Motor neuron (in vitro differentiated cells): ENCODE measurements at places on chromosomes 6 and 20.
A peak's percentile ranks its signal among the peaks of the same experiment; 100 is the strongest.

DNA sequence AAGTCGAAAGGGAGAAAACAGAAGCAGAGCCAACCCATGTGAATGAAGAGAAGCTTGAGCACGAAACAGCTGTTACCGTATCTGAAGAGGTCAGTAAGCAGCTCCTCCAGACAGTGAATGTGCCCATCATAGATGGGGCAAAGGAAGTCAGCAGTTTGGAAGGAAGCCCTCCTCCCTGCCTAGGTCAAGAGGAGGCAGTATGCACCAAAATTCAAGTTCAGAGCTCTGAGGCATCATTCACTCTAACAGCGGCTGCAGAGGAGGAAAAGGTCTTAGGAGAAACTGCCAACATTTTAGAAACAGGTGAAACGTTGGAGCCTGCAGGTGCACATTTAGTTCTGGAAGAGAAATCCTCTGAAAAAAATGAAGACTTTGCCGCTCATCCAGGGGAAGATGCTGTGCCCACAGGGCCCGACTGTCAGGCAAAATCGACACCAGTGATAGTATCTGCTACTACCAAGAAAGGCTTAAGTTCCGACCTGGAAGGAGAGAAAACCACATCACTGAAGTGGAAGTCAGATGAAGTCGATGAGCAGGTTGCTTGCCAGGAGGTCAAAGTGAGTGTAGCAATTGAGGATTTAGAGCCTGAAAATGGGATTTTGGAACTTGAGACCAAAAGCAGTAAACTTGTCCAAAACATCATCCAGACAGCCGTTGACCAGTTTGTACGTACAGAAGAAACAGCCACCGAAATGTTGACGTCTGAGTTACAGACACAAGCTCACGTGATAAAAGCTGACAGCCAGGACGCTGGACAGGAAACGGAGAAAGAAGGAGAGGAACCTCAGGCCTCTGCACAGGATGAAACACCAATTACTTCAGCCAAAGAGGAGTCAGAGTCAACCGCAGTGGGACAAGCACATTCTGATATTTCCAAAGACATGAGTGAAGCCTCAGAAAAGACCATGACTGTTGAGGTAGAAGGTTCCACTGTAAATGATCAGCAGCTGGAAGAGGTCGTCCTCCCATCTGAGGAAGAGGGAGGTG is 38.7 kb downstream of the ZBTB2 start:
- ATAC-seq: no peak

GRCh38 chr20:37346535-37347346 is 801 bp downstream of the SRC start:
- peak; percentile 65 for ATAC-seq

GRCh38 chr6:144580039-144580438 is 294.9 kb downstream of the UTRN start:
- ATAC-seq: no peak

GRCh38 chr6:46324706-46325105 is 153.9 kb upstream of the ENPP5 start:
- no peak for ATAC-seq

DNA sequence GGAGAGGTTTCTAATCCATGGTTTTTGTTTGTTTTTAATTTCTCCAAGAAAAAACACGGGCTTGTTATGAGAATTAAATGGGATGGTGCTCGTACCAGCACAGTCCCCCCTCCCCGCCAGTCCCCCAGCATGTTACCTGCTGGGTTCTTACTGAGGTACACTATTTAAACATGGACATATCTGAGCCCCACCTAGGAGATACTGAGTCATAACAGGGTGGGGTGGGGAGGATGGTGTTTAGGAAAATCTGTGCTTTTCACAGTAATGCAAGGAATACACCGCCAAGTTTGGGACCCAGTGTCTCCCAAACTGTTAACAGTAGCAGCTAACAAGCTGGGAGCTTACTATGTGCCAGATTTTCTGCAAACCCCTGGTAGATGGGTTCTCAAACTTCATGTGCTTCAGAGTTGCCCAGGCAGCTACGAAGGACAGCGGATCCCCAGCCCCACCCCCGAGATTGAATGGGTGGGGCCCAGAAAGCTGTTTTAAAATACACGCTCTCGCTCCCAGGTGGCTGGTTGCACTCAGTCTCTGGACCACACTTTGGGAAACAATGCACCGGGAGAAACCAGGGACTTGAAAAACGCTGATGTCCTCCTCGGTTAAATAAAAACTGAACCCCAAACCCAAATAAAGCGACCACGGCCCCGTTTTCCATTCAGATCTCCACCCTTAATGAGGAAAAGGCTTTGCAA is 995 bp downstream of the ZFP64 start:
- peak; percentile 29 for ATAC-seq
